Activated naive CD4-positive, alpha-beta T cell treated with anti-CD3 and anti-CD28 coated beads, Interleukin-2, amount 10 ng/mL, durations not matched to agents 5 hours and 36 hours (primary cell): ENCODE measurements at places on chromosomes 1 and 21. TPM values are rescaled to one million over a fixed set of nuclear protein-coding genes. Genes with fewer than 3 reads are reported as not detected.

KHDRBS1 gene
- total RNA-seq: 157 TPM

FAM177B gene
- total RNA-seq: not detected

ARTN gene
- 0.14 TPM for total RNA-seq

KCNK2 gene
- total RNA-seq: not detected

EDN2 gene
- total RNA-seq: not detected

GLIS1 gene
- not detected for total RNA-seq

GTF2B gene
- total RNA-seq: 39.8 TPM

TAS1R1 gene
- total RNA-seq: not detected

VWA1 gene
- total RNA-seq: 0.33 TPM

GUCA2B gene
- total RNA-seq: not detected

ARMH1 gene
- total RNA-seq: 128 TPM
